ENCODE measurements at places on chromosomes 5 and 9.

DNA sequence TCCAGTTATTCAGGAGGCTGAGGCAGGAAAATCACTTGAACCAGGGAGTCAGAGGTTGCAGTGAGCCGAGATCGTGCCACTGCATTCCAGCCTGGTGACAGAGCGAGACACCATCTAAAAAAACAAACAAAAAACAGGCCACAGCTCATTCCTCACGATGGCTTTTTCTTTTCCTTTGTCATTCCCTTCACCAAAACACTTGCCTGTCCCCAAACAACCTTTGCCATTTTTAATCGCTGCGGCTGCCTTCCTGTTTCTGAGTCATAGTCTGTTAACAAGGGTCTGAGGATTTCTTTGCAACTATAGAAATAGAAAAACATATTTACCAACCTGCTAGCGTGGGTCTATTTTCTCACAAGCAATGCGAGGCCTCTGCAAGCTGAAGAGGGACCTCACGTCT is 123.0 kb upstream of the FSTL4 start:
- DNase-seq = no peak

DNA sequence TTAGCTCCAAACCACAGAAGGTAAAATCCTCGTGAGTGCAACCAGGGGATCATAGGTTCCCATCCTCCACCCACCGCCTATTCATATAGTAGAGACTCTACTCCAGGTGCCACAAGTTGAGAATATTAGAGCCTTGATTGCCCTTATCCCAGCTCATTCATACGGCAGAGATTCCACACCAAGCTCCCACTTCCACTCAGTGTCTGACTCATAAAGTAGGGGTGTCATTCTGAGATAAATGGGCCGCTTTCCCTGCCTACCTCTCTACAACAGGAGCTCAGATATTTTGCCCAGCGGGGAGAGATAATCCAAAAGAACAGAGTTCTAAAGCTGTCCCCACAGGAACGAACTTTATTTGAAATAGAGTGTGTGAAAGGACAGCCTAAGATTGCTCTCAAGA is 9.4 kb downstream of the SLC22A4 start:
- DNase-seq = no peak

- DNase-seq = no peak
Measured at GRCh38 chr5:132291026-132291425, 3.2 kb upstream of the SLC22A4 start.

GRCh38 chr5:145465474-145466263 is 369.5 kb downstream of the PRELID2 start:
- DNase-seq = no peak

DNA sequence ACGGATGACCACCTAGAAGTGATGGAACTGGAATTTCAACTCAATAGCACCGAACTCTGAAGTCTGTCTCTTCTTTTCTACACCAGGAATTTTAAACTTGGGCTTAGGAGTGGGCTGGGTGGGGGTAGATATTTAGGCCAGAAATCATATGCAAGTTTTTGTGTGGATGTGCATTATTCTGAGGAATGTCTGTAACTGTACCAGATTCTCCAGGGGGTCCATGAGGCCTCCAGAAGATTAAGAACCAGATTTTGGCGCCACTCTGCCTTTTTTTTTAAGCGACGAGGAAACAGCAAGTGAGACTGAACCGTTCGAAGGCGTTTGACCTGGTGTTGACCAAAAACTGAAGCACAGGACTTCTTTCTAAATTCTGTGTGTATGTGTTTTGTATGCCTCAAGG is 88.8 kb upstream of the TTC23L start:
- DNase-seq = no peak

DNA sequence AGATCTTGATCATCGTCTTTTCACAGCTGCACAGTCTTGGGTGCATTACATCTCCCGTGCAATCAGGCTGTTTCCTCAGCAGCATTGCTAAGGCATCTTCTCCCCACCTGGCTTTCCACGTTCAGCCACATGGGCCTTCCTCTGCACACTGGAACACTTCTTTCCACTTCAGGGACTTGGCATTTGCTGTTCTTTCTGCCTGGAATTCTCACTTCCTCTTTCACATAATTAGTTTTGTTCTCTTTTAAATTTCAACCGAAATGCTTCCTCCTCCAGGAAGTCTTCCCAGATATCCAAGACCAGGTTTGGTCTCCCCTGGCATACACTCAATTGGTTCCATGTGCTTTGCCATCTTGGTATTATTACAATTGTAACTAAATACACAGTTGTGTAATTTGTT is 43.8 kb downstream of the WHRN start:
- DNase-seq = no peak

DNA sequence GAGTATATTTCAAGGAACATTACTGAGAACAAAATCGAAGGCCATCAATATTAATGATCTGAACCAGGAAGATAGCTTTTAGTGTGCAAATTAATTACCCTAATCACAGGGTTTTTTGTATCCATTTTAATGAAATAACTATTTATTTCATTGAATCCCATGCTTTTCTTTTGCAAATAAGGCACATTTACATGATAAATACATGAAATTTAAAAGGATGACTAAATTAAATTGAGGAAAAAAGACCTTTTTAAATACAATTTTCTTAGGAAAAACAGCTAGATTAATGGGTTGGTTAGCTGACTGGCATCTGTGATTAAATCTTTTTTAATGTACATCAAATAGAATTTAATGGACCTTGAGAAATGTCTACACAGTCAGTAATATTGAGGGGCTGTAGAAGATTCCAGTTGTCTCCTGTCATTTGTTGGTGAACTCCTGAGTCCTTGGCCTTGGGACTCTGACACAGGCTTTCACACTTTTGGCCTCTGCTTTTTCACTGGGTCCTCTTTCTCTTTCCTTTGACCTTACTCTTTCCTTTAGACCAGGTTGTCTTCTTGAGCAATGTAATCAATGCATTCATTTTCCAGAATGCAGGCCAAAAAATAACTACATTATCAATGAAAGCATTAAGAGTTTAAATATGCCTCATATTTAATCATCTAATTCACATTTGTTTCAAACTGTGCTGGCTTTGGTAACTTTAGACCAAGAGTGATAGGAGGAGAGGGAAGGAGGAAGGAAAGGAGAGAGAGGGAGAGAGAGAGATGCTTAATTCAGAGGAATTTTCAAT is 511.5 kb downstream of the ZNF608 start:
- DNase-seq = no peak

- no peak for DNase-seq
Measured at GRCh38 chr5:95177456-95177855, 107.4 kb downstream of the MCTP1 start.

DNA sequence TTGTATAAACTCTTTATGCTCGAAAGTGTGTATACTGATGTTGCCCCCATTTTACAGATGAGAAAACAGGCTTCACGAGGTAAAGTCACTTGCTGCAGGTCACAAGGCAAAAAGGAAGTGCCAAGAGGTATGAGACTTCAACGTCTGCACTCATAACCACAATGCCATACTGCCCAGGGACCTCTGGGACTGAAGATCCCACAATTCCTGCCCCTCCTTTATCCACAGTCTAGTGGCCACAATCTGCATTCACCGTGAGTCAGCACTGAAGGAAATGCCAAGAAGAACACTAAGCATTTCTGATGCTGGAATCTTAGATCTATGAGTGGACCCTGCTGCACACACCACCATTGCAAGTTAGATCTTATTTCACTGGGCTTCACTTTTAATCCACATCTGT is 37.3 kb downstream of the MED27 start:
- DNase-seq = no peak

GRCh38 chr5:74542482-74542881 is 98.0 kb downstream of the ENC1 start:
- DNase-seq = no peak

GRCh38 chr9:99606957-99607356 is 214.7 kb upstream of the NR4A3 start:
- DNase-seq = no peak

DNA sequence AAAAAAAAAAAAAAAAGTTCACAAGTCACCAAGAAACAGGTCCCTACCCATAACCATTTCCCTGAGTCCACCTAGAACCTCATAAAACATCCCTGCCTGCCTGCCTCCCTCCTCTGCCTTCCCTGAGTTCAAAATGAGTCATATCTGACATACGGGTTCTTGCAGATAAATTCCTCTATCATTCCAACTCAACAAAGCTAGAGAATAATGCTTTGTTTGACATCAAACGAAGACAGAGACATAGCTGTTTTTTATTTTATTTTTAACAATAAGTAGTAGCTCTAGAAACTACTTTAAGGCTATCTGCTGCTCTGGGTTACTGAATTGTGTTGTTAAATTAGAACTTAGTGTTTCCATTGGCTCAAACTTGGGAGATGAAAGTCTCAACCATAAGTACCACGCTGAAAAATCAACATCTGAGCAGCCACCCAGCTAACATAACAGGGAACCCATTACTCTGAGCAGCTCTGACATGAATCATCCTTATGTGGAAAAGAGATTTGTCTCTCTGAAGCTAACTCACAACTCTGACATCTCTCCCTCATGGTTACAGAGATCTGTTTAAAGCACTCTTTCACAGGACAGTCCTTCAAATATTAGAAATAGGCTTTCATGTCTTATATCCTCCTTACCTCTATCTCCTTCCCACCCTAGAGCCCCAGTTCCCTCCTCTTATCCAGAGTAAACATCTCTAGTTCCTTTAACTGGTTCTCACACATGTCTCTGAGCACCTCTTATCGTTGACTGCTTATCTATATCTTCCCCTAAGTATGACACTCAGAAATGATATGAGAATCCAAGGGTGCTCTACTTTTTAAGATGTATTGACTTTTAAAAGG is 12.1 kb downstream of the TMEM245 start:
- no peak for DNase-seq
